Dermis microvascular lymphatic vessel endothelial cell (primary cell): ENCODE measurements at places on chromosomes 1 and 21. TPM values are rescaled to one million over a fixed set of nuclear protein-coding genes. Genes with fewer than 3 reads are reported as not detected.
A peak's percentile ranks its signal among the peaks of the same experiment; 100 is the strongest.

- no peak for DNase-seq
Measured at GRCh38 chr1:21287905-21288514, 2.3 kb downstream of the ECE1 start.

GRCh38 chr1:237467320-237467719 lies 423.4 kb downstream of the ZP4 start:
- DNase-seq, result no peak

DNA sequence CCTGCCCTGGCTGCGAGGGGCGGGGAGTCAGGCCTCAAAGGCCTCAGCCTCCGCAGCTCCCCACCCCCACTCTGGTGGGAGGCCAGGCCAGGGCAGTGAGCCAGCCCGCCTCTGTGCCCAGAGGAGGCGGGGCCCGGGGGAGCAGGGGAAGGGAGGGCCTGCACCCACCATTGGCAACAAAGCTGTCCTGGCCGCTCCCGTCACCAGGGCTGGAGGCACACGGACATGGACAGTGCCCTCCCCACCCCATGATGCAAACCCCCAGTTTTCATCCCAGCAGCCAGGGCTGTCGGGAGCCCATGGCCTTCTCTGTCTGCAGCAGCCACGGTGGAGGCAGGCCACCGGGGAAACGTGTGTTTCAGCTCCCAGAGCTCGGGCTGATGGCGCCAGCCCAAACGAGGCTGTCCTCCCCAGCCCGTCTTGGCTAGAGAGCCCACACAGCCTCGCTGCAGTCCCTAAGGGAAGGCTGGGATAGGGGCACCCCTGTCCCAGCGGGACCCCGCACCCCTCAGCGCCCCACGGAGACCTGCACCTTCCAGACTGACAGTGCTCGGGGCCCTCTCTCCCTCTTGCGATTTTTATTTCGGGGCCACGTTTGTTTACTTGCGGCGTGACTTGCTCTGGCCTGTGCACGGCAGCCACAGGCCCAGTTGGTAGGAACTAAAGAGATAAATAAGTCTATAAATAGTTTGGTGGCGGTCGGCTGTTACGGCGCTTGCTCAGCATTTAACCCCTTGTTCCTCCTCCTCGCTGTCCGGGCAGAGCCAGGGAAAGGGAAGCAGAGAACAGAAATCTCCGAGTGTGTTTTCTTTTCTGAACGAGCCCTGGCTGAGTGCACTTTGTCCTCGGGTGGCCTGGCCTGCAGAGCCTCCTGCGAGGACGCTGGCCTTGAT lies 101.8 kb downstream of the PRDM16 start:
- no peak for DNase-seq

DNA sequence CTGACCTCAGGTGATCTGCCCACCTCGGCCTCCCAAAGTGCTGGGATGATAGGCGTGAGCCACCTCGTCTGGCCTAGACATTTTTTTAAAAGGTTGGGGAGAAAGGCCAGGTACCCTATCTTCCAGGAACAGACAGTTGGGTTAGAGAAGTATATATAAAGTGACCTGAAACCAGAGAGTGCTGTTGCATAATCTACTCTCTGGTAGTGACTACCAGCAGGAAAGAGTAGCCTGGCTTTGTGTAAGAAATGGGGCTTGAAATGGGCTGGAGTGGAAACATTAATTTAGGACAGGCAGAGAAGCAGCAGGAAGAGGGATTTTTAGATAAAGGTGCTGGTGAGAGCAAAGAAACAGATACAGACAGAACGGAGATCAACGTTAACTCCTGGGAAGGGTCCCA lies 125.8 kb upstream of the HOOK1 start:
- no peak for DNase-seq

GRCh38 chr1:183694066-183694465 lies 41.0 kb upstream of the APOBEC4 start:
- no peak for DNase-seq

DNA sequence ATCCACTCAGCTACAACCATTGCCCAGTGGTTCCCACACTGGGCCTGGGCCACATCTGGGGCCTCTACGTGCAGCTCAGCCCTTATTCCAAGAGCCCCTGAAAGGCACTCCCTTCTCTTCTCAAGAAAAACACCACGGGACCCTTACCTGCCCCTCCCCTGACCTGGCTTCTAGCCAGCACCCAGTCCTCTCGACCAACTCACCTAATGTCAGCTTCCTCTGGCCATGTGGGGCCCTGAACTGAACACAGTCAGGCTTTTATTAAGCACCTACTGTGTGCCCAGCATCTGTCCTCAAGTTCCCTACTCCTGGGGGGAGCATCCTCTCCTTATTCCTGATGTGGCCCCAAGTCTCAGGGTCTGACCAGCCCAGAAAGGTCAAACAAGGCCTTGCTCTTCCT lies 208.4 kb downstream of the MATN1 start:
- no peak for DNase-seq

GRCh38 chr1:191886977-191887376 lies 271.3 kb upstream of the RGS18 start:
- DNase-seq, result no peak

GRCh38 chr1:166884040-166884642 lies 8.1 kb upstream of the TADA1 start:
- DNase-seq, result no peak

- no peak for DNase-seq
Measured at GRCh38 chr1:41013024-41013423, 8.5 kb downstream of the SLFNL1 start.

- DNase-seq, result no peak
Measured at GRCh38 chr1:213539464-213539863, 448.3 kb upstream of the PROX1 start.

GRCh38 chr21:38721958-38722357 lies 83.8 kb upstream of the ETS2 start:
- no peak for DNase-seq

- DNase-seq, result no peak
Measured at GRCh38 chr21:36948686-36949085, 17.8 kb downstream of the HLCS start.

- DNase-seq, result no peak
Measured at GRCh38 chr1:32111040-32111623, 3.3 kb downstream of the KPNA6 start.

DNA sequence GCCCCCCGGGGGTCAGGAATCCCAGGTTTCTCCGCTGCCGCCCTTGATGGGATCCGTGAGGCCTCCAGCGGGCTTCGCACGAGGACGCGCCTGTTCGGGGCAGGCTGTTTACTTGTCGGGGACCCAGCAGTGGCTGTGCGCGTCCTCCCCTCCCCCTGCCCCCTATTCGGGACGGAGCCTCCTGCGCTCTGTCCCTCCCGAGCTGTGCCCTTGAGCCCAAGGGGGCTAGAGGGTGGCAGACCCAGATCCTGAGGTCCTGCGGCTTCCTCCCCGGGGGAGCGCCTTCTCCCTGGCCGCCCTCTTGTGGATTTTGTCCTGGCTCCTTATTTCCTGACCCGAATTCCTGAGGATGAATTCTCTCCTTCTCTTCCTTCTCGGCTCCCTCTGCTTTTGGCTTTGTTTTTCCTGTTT lies 38.4 kb downstream of the PIK3CD start:
- DNase-seq, result no peak

DNA sequence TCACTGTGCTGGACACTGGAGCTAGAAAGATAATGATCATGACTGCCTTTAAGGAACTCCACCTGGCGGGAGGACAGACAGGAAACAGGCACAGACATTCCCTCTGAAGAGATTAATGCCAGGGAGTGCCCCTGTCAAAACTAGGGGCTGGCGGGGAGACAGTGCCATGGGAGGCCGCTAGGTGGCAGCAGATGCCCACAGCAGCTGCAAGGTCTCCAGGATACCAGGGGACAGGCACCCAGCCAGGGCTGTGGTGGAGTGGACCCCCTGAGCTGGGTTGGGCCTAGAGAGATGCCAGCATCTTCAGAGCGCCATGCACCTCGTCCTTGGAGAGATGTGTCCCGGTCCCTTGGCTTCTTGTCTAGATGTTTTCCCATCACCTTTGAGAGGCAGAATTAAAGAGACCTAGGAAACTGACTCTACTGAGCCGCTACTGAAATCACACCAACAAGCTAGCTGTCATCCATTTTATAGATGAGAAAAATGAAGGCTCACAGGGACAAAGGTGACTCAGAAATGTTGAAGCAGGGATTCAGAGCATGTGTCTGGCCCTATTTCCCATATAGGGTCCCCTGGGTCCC lies 3.6 kb downstream of the REN start:
- DNase-seq, result peak; percentile 65

- DNase-seq, result no peak
Measured at GRCh38 chr1:91261655-91262054, 143.0 kb downstream of the HFM1 start.

- no peak for DNase-seq
Measured at GRCh38 chr1:46190539-46190938, 7.7 kb downstream of the POMGNT1 start.

DNA sequence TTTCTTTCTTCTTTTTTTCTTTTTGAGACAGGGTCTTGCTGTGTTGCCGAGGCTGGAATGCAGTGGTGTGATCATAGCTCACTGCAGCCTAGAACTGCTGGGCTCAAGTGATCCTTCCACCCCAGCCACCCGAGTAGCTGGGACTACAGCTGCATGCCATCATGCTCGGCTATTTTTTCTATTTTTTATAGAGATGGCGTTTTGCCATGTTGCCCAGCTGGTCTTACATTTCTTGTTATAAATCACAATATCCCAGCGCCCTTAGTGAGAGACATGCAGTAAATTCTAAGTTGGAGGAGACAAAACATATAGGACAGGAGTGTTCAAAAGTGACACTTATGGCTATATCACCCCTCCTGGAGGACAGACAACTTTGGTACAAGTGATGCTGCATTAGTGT lies 31.3 kb upstream of the ACTN2 start:
- no peak for DNase-seq

GRCh38 chr1:212873518-212873917 lies 15.4 kb downstream of the FLVCR1 start:
- DNase-seq, result no peak

DNA sequence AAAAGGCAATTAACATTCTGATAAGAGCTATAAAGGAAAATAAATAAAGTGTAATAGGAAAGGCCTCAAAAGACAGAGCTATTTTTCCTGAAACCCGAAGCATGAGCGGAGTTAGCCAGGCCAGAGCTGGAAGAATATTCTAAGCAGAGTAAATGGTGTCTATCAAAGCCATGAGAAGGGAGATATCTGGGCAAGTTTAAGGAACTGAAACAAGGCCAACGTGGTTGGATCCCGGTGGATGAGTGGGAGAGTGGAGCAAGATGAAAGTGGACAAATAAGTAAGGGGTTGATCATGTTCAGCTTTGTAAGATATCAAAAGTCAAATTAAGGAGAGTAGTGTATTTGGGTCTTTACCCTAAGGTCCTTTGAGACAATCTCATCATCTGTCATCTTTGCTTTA lies 234.0 kb downstream of the TM2D1 start:
- no peak for DNase-seq

- no peak for DNase-seq
Measured at GRCh38 chr1:13694886-13695684, 4.9 kb upstream of the PRDM2 start.

DNA sequence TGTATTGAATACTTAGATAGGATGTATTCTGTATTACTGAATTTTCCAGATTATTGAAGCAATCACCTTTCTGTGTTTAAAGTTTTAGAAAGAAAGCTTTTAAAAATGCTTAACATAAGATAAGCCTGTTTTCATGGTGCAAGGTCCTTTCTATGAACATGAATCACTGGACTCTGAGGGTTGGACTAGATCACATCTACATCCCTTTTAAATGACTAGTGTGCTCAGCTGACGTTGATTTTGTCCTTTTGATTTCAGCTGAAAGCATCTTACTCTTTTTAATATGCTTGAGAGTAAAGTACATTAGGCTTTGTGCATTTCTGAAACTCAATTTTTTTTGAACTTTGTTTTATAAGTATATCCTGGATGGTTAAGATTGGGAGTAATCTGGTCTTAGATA lies 16.2 kb downstream of the MIER1 start:
- no peak for DNase-seq

DNA sequence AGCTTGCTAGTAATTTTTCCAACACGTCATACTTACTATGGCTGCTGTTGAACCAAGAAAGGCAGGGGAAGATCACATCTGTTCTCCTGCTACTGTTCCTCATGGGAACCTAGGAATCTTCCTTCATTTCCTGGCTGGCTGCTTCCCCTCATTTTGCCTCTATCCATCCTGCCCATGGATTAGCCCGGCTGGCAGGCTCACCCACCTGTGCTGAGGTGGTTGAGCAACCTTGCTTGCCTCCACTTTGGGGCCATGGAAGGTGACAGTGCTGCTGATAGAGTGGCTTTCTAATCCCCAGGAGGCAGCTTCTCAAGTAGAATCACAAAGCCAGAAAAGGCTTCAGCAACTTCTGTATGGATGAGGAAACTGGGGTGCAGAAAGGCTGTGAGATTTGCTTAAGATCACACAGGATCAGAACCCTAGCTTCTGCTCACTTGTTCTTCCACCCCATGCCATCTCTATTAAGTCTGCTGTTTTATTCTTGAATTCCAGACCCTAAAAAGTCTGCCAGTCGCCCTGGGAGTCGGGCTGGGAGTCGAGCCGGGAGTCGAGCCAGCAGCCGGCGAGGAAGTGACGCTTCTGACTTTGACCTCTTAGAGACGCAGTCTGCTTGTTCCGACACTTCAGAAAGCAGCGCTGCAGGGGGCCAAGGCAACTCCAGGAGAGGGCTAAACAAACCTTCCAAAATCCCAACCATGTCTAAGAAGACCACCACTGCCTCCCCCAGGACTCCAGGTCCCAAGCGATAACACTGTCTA lies 6.2 kb upstream of the BMP8A start:
- DNase-seq, result no peak

DNA sequence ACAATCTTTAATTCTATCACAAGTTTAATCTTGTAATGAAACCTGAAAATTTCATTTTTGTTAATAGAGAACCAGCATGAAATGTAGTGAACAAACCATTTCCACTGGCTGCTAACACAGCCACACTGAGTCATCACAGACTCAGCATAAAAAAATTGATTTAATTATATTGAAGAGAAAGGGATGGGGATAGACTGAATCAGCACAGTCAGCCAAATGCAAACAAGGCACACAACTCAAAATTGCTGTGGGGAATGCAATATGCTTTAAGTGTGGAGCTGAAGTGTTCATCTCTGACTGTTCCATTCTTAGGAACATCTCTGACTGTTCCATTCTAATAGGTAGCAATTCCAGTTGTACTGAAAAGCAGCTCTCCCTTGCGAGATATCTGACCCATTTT lies 299.8 kb downstream of the MRPL39 start:
- DNase-seq, result no peak

The C1orf94 gene
- total RNA-seq, result not detected in 2 replicates

The TMEM69 gene
- 10.3 and 16.9 TPM in 2 replicates for total RNA-seq

The ANKRD34A gene
- under 0.01 TPM in 2 replicates for total RNA-seq

The NLRP3 gene
- under 0.01 TPM in 1 of 2 replicates, not detected in the other for total RNA-seq

The UHMK1 gene
- 43.5 and 46.4 TPM in 2 replicates for total RNA-seq

The CR1L gene
- not detected in 2 replicates for total RNA-seq

The FBXO42 gene
- 5.9 and 10.1 TPM in 2 replicates for total RNA-seq

The OR2AK2 gene
- total RNA-seq, result not detected in 2 replicates

The ZNF683 gene
- total RNA-seq, result not detected in 2 replicates

The TNN gene
- total RNA-seq, result under 0.01 TPM in 1 of 2 replicates, not detected in the other
